Left ventricle myocardium superior (tissue), 1 donor: ENCODE measurements at places on chromosomes 2 and 18. TPM values are rescaled to one million over a fixed set of nuclear protein-coding genes. Genes with fewer than 3 reads are reported as not detected.

- no peak for DNase-seq
Measured at GRCh38 chr2:224875841-224876240, 159.7 kb upstream of the CCDC195 start.

IAH1 gene
- total RNA-seq = 83.2 TPM

- no peak for DNase-seq
Measured at GRCh38 chr2:220574038-220574437, 946.6 kb downstream of the SLC4A3 start.

HOXD9 gene
- not detected for total RNA-seq

- DNase-seq = no peak
Measured at GRCh38 chr2:21333684-21334083, 209.9 kb downstream of the TDRD15 start.

EGR4 gene
- total RNA-seq = not detected

TEKT4 gene
- total RNA-seq = not detected

DNA sequence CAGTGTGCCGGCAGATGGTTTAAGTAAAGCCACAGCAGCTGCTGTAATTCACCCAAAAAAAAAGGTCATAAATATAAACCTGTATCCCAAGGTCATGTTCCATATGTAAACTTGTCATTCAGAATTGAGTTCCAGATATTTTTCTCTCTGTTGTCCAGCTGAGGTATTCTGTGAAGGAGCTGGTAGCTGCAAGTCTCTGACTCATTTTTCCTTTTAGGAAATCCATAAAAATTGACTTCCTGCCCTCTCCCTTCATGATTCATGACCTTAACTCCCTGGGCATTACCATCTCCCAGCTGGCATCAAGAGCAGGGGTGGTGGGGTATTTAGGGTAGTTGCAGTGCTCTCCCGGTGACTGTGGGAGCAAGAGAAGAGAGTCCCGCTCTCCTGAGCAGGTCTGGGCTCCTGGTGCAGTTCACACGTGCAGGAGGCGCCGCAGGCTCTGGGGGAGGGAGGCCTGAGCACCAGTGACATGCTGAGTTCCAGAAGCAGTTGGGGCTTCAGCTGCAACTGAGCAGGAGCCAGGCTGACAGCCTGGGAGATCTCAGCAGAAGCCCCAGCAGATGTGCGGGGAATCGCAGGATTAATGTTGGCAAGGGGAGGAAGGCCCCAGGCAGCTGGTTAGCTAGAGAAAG lies 192.6 kb downstream of the MGAT5 start:
- DNase-seq = no peak

DNA sequence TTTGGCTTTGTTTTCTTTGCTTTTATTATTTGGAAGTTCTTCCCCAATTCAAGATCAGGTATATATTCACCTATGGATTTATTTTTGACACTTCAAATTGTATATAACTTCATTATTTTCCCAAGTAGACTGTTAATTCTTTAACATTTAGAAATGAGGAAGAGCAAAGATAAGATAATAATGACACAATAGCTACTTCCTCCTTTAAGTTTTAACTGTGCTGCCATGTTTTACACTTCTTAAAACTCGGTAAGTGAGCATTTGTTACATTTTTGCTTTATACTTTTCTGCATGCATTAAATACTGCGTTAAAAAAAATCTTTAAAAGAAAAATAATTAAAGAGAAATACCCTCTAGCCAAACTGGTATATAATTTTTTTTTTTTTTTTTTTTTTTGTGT lies 32.5 kb downstream of the SLC66A3 start:
- no peak for DNase-seq

DNA sequence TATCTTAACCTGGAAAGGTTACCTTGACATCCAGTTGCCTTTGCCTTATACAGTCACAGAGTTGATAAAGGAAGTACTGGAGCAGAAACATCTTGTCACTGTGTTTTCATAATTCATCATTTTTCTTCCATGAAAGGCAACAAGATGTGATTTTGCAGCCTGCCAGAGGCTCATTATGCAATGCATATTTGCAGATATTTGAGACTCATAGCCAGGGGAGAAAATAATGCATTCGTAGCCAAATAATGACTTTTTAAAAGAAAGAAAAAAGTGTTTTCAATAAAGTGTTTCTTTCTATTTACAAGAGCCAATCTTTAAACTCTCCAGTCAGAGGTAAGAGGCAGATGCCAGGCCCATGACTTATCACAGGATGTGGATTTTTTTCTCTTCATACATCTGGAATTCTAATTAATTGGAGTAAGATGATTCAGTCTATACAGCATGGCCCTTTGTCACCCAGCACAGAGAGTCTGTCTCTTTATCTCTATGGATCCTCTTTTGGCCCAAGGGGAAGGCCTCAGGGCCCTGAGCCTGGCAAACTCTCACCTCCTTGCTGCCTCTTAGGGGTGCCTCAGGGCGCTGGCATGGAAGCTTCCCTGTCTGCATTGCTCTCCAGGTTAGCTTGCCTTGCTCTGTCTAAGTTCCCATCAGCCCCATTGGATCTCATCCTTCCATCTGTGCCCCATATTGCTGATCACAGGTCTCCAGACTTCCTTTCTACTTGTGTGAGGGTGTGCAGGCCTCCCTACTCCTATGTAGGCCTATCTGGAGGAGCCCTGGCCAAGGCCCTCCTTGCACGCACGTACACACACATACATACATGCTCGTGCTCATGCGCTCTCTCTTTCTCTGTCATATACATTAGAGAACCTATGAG lies 247.7 kb downstream of the TPGS2 start:
- DNase-seq = no peak

DNA sequence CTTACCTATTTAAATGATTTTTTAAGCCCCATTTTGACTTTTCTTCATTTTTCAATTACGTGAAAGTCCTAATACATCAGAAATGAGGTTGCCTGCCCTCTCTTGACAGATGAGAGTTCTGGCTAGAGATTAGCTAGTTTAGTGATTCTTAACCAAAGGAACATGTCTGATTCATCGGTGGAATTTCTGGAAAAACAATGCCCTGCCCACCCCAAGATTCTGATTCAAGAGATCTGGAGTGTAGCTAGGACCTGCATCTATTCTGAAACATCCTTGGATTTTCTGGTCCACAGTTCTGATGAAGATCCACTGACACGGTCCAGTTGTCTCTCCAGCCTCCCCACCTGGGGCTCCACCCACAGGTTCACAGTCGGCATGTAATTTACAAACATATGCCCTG lies 111.2 kb downstream of the KLF7 start:
- DNase-seq = no peak

ARHGAP15 gene
- 4.2 TPM for total RNA-seq

ALK gene
- not detected for total RNA-seq

DNA sequence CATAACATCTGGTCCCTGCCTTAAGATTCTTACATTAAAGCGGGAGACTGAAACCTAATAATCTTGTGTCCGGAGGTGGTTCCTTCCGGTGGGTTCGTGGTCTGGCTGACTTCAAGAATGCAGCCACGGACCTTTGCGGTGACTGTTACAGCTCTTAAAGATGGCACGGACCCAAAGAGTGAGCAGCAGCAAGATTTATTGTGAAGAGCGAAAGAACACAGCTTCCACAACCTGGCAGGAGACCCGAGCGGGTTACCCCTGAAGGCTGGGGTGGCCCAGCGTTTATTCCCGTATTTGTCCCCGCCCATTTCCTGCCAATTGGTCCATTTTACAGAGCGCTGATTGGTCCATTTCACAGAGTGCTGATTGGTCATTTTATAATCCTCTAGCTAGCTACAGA lies 122.3 kb upstream of the SIX2 start:
- no peak for DNase-seq

DNA sequence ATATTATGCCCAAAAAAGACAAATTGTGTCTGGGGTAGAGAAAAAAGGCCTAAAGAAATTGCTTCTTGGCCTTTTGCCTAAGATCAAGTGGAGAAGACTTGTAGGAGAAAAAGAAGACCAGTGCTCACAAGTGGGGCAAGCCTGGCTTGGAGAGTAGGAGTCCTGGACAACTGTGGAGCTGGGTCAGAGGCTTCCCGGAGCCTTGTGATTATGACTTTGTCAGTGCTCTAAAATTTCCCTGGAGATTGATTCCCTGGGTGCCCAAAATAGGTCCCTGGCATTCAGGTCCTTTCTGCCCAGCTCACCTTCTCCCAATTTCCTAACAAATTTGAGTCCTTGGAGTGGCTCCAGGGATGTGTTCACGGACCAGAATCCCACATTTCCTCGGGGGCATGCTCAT lies 787 bp upstream of the TRIM54 start:
- DNase-seq = no peak

CRYBA2 gene
- not detected for total RNA-seq

DNA sequence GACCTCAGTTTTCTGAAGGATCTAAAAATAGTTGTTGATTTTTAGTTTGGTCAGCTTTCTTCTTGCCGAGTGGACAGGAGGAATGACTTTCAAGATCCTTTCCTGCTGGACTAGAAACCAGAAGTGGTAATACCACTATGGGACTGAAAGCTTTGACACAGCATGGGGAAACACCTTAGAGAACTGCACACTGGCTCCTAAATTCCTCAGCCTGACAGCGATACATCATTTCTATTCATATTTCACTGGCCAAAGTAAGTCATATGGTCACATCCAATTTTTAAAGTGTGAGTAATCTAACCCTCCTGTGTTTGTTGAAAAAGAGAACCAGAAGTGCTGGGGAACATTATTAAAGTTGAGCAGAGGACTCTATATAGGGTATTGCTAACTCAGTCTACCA lies 244.7 kb upstream of the MMADHC start:
- no peak for DNase-seq

CPS1 gene
- 3.1 TPM for total RNA-seq

GRCh38 chr2:238743243-238744065 lies 104.4 kb upstream of the TWIST2 start:
- no peak for DNase-seq

RSAD2 gene
- 4.8 TPM for total RNA-seq

AGFG1 gene
- 55.2 TPM for total RNA-seq

GRCh38 chr2:242031481-242032019 lies 162.0 kb downstream of the RTP5 start:
- no peak for DNase-seq

MARCHF4 gene
- not detected for total RNA-seq

DNA sequence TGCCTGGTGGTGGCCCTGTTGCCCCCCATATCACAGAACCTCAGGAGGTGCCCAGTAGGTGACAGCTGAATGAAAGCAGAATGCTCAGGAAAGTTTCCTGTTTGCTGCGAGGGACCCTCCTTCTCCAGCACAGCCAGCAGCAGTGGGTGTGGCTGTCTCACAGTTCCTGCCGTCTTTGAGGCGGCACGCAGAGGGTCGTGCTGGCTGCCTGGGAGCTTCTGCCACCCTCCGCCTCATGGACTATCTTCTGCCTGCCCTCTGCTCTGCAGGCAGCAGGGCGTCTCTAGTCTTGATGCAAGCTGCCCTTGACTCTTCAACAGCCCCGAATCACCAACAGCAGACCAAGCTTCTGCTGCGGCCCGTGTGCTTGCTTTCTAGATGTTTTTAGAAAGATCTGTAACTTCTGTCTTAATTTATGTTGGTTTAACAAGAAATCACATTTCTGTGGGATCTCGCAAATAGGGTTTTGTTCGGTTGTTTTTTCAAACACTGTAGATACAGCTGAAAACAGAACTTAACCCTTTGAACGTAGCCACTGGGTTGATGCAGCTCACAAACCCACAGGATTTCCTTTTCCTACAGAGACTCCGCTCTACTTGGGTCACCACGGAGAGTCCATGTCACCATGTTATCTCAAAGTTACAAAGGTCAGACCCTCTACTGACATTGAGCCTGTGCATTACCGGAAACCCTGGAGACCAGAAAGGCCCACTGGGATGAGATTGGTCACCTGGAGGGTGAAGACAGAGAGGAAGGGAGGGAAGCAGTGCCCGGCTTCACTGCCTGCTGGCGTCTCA lies 144.9 kb downstream of the ACOXL start:
- no peak for DNase-seq

GRCh38 chr2:23453836-23454460 lies 69.0 kb downstream of the KLHL29 start:
- DNase-seq = no peak

- DNase-seq = no peak
Measured at GRCh38 chr2:176109946-176110345, 2.9 kb downstream of the HOXD11 start.

MYO7B gene
- 0.42 TPM for total RNA-seq

GRCh38 chr2:235669269-235669831 lies 175.5 kb downstream of the AGAP1 start:
- DNase-seq = peak; percentile 87

GRCh38 chr2:232882085-232882484 lies 12.0 kb downstream of the SNORC start:
- DNase-seq = no peak

EVA1A gene
- total RNA-seq = 0.94 TPM

GRCh38 chr2:120436885-120437603 lies 91.1 kb downstream of the INHBB start:
- no peak for DNase-seq
